ENCODE measurements at places on chromosomes 1 and 21. TPM values are rescaled to one million over a fixed set of nuclear protein-coding genes. Genes with fewer than 3 reads are reported as not detected.

OVAAL gene
- not detected for total RNA-seq

TSNAX gene
- 56.7 TPM for total RNA-seq

HSD3B2 gene
- total RNA-seq, result not detected

FLG2 gene
- total RNA-seq, result not detected

SH2D2A gene
- total RNA-seq, result 0.52 TPM

NADK gene
- total RNA-seq, result 47.7 TPM

FCRL3 gene
- total RNA-seq, result not detected

MAP10 gene
- 2.9 TPM for total RNA-seq

FCN3 gene
- total RNA-seq, result not detected

FAM131C gene
- 0.26 TPM for total RNA-seq

WNT4 gene
- not detected for total RNA-seq

IL20 gene
- total RNA-seq, result not detected

TRAF3IP3 gene
- total RNA-seq, result not detected

ADCY10 gene
- 0.26 TPM for total RNA-seq

RIIAD1 gene
- total RNA-seq, result not detected

TENT5C gene
- total RNA-seq, result 8.0 TPM

OPTC gene
- total RNA-seq, result not detected

LRP8 gene
- total RNA-seq, result 13.7 TPM

E2F2 gene
- 2.6 TPM for total RNA-seq

KRTAP19-8 gene
- total RNA-seq, result not detected

FAM3B gene
- total RNA-seq, result not detected

TRIM67 gene
- 0.22 TPM for total RNA-seq

LRRIQ3 gene
- total RNA-seq, result 1.5 TPM

LCE1E gene
- not detected for total RNA-seq

ATP6V0B gene
- 57.2 TPM for total RNA-seq

DMBX1 gene
- total RNA-seq, result not detected

OR2L8 gene
- total RNA-seq, result not detected

TEKT2 gene
- 0.13 TPM for total RNA-seq

LCE1A gene
- total RNA-seq, result not detected

RTCA gene
- total RNA-seq, result 36.8 TPM

AMY1C gene
- not detected for total RNA-seq

LIN9 gene
- 8.1 TPM for total RNA-seq

TAL1 gene
- total RNA-seq, result 0.22 TPM

HMCN1 gene
- total RNA-seq, result 76.6 TPM

WDR64 gene
- total RNA-seq, result under 0.01 TPM

FMOD gene
- 29.5 TPM for total RNA-seq

HORMAD1 gene
- total RNA-seq, result 0.65 TPM

ECM1 gene
- 29.9 TPM for total RNA-seq

HES4 gene
- total RNA-seq, result 0.91 TPM

PCP4 gene
- total RNA-seq, result not detected

Measured in articular chondrocyte of knee joint (primary cell).